GM10248 (cell line): ENCODE measurements at places on chromosomes 16 and 17.

GRCh38 chr17:71024172-71024571 lies 854.8 kb downstream of the KCNJ2 start:
- DNase-seq: no peak

GRCh38 chr17:78512976-78513375 lies 64.2 kb downstream of the DNAH17 start:
- no peak for DNase-seq

DNA sequence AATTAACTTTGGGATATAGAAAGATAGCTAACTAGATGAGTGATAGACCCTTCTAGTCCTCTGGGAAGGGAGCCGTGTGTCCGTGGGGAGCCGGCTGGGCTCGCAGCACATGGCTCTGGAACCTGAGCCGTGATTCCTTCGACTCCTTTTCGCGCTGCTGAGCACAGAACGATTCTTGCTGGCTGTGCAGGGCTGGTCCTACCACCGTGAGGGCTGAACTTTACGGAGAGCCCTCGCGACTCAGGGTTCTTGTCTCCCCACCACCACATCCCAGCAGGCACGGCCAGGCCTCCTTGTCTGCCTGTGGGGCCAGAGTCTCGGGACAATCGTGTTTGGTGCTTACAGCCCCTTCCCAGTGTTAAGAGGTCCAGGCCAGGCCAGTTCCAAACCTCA lies 13.8 kb upstream of the TCF25 start:
- DNase-seq: no peak

GRCh38 chr17:14299280-14300141 lies 1.4 kb upstream of the HS3ST3B1 start:
- DNase-seq: no peak

DNA sequence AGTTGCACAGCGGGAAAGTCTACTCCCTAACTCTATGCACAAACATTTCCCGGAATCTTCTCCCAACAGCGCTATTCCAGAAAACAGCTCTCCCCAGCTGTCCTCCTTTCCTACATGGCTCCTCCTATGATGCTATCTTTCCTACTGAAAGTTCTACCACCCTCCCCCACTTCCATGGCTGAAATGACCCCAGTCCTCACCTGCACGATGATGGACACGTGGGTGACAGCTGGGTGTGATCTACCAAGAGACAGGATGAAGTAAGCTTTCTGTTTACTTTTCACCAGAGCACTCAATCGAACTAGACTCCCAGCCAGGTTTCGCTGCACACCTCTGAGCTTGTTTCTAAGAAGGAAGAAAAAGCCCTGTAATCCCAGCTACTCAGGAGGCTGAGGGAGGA lies 10.7 kb downstream of the CTC1 start:
- no peak for DNase-seq

GRCh38 chr17:76934561-76935320 lies 66.5 kb downstream of the MGAT5B start:
- DNase-seq: no peak
